ENCODE measurements at places on chromosomes 3 and 15.
A peak's percentile ranks its signal among the peaks of the same experiment; 100 is the strongest.

DNA sequence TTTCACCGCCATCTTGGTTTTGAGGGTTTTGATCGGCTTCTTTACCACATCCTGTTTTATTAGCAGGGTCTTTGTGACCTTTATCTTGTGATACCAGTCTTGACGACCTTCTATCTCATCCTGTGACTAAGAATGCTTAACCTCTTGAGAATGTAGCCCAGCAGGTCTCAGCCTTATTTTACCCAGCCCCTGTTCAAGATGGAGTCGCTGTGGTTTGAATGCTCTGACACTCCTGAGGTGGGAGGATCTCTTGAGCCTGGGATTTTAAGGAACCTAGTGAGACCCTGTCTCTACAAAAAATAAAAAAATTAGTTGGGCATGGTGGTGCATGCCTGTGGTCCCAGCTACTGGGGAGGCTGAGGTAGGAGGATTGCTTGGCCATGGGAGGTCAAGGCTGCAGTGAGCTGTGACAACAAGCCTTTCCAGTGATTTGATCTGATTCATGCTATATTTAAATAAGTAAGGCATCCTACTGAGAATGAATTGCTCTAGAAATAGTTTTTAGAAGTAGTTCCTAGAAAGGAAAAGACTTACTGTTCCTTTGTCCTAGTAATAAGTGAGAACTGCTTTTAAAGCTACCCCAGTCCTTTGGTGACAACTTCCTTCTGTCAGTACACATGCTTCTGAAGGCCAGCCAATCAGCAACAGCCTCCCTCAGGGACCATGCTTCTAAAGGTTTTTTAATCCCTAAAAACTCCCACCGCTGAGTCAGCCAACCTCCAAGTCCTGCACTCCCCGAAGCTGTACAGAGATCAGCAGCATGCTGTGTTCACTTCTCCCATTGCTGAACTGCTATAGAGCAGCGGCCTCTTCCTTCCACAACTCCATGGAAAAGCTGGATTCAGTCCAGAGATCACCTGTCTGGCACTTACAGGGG is 9.1 kb upstream of the CEMIP start:
- no peak for DNase-seq

GRCh38 chr3:149560001-149560400 is 85.5 kb downstream of the TM4SF4 start:
- no peak for DNase-seq

DNA sequence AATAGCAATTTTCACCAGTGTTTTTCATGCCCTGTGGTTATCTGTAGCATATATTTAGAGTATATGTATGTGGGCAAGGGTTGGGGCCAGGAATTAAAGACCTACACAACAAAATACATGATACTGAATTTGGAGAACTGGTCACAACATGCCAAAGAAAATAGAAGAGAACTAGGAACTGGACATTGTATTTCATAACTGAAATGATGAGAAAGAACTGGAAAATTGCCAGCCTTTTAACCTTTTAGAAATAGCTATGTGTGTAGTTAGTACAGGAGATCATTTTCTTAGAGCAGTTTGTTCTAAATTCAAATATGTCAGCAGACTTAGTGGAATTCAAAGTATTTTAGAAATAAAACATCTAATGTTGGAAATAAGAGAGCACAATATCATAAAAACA is 227.1 kb upstream of the CGNL1 start:
- DNase-seq, result no peak

DNA sequence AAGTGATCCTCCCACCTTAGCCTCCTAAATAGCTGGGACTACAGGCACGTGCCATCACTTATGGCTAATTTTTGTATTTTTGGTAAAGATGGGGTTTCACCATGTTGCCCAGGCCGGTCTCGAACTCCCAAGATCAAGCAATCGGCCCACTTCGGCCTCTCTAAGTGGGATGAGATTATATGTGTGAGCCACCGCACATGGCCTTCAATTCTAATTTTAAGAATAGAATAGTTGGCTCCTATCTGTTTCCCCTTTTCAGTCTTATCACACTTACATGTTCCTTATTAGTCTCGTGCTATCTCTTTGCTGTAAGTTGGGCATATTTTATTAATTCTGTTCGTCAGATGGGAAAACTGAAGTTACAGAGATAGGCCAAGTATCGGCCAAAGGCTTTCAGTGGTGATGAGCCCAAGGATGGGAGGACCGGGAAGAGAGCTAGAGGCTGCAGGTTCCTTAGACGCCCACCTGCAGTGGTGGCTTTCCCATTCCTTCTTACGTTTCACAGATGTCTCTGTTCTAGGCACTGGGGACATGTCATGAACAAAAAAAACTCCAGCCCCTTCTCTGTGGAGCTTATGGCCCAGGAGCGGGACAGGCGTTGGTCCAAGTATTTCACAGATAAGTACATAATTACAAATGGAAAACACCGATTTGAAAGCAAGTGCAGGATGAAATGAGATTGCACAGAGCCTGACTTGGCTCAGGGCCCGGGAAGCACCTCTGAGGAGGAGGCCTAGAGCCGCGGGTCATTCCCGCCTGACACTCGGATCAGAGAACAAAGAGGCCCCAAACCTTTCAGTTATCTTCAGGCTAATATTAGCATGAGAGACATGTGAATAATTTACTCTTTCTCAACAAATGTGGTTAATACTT is 91.1 kb upstream of the KLF13 start:
- DNase-seq, result peak; percentile 93

GRCh38 chr15:77035584-77035983 is 35.3 kb downstream of the TSPAN3 start:
- DNase-seq, result no peak

- DNase-seq, result no peak
Measured at GRCh38 chr3:126478581-126479310, 3.1 kb upstream of the ZXDC start.

- DNase-seq, result no peak
Measured at GRCh38 chr15:98722645-98723044, 74.3 kb downstream of the IGF1R start.

DNA sequence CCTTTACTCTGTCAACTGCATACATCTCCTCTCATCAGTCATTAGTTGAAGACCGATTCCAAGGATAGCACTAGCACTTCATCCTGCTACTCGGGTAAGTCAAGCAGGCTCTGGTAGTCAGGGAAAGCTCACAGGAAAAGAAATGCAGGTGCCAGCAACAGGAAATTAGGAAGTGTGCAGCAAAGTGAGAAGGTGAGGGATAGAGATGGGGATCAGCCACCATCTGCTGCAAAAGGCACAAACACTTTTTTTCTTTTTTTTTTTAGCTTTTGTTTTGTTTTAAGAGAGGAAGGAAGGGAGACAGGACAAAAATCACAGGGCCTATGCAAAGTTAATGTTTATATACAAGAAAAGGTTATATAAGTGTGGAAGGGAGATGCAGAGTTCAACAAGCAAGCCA is 9.0 kb upstream of the BTLA start:
- no peak for DNase-seq

DNA sequence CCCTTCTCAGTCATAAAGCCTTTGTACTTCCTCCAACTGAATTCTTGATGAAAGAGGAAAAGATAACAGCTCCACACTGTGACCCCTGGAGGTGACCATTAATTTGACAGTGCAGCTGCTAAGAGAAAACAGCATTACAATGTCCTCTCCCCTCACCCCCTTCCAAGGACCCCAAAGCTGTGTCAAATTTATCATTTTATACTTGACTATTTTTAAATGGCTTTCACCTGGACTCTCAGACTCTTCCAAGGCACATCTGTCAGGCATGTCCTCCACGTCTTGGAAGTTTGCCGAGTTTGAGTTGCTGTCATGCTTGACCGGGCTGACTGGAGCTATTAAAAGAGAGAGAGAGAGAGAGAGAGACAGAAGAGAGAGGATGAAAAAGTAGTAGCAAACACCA is 236.5 kb downstream of the WDR72 start:
- DNase-seq, result no peak

DNA sequence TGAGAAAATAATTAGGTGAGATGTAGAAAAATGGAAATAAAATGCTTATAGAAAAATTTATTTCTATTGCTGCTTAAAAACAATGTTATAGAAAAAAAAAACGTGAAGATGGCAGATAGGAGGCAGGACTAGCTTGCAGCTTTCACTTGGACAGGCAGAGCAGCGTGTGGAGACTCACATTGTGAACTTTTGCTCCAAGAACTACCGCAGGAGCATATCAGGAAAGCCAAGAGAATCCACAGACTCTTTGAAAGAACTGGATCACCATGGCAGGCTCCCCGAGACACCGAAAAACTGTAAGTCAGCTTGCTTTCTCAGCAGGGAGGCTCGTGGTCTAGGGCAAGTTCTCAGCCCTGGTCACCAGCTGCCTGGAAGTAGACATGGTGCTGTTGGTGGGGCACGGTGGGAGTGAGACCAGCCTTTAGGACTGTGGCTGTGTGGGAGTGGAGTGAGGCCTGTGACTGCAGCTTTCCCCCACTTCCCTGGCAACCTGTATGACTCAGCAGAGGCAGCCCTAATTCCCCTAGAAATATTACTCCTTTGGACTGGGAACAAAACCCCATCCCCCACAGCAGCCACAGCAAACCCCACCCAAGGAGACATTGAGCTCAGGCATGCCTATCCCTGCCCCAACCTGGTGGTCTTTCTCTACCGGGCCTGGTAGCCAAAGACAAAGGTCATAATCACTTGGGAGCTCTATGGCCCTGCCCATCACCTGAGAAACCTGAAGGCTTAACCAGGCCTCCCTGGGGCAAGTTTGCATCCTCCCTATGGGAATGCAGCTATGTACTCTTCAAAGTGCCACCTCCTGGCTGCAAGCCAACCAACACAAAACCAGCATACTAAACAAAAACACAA is 22.8 kb downstream of the STRIT1 start:
- no peak for DNase-seq

DNA sequence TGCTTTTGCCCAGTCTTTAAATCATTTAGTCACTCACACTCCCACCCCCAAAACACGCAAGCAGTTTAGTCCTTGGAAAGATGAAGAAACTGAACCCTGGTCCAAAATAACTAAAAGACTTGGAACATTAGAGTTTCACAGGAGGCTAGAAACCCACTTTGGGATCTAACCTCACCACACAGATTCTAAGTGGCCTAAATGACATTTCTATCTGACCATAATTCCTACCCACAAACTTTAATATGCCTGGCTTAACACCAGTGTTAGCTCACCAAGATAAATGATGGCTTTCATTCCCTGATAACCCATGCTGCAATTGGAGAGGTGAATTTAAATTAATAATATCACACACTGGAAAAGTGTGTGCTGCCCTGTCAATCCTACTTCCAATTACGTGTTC is 295.3 kb upstream of the UBE2E2 start:
- no peak for DNase-seq

DNA sequence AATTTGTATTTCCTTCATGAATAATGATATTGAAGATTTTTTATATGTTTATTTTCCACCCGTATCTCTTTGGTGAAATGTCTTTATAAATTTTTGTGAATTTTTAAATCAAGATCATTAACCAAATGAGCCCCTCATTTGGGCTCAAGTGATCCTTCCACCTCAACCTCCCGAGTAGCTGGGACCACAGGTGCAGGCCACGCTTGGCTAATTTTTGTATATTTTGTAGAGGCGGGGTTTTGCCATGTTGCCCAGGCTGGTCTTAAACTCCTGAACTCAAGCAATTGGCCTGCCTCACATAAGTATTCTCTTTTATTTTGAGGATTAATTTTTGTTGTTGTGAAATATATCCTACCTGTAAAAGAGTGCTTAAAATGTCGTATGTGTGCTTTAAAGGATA is 4.9 kb downstream of the BBS4 start:
- DNase-seq, result no peak

DNA sequence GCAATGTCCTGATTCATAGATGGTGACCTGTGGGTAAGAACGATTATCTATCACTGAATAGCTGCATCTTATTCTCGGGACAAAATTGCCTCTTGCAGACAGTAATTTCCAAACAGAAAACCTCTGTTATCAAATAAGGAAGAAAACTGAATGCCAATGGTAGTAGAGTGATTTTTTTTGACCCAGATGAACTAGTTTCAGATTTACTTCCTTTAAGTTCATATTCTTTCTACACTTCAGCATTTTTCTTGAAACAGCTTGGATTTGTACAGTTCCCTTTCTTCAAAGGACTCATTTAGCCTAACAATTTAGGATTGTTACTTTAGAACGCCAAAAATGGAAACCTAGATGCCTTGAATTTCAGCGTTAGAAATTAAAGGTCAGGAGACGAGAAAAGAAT is 14.6 kb downstream of the ETV5 start:
- no peak for DNase-seq

DNA sequence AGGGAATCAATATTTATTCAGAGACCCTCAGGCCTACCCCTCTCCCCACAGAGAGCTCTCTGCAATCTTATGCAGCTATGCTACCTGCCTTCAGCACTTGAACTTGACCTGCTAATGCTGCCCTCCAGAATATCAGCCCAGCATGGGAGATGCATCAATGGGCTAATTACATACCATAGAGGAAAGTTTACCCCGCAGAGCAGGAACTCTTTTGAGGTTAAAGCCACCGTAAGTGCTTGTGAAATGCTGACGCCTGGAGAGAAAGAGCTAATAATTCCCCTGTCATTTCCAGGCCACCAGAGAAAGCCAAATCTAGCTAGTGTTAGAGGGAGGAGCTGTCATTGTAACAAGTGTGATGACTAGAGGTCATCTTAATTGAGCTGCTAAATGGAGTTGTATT is 127.5 kb downstream of the CHST2 start:
- no peak for DNase-seq

DNA sequence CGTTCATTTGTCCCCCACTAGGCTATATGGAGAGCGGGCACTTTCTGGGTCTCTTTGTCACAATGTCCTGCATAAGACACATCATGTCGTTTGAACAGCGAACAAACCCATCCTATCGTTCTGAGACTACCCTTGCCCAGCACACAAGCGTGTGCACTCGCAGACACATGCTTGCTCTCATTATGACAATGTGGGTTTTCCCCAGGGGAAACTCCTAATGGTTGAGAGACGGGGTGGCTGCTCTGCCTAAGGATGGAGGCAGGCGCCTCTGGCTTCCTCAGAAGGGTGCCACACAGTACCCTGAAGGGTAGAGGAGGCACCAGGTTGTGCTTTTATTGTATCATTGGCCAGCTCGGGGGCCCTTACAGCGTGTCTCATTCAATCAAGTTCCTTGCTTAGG is 51.0 kb upstream of the MYZAP start:
- no peak for DNase-seq

GRCh38 chr15:66772604-66773128 is 70.6 kb downstream of the SMAD6 start:
- DNase-seq, result peak; percentile 79

- no peak for DNase-seq
Measured at GRCh38 chr3:187957165-187957581, 196.8 kb upstream of the LPP start.

DNA sequence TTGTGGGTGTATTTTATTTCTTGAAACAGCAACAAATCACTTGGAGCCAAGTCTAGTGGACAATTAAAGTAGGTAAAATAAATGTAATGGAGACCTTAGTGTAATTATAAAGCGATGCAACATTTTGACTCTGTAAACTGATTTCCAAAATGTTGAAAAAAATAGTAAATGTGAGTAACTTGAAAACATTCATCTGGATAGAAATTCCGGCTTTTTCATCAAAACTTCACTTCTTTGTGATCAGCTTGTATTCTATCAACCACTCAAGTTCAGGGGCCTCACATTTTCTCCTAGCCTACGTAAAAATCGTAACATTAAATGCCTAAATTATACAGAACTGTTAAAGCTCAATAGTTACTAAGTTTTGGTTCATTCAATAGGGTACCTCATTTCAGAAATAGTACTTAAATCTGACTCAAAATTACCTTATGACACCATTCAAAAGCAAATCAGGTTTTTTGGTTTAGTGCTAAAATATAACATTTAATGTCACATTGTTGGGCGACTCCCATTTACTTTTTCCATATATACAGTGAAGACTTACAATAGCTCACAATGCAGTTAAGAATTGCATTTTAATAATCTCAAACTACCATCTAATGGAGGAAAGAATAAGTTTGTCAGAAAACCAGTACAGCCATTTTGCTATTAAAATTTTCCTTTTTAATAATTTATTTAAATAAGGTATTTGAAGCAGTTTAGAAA is 12.7 kb downstream of the CCNL1 start:
- no peak for DNase-seq
